ENCODE measurements at places on chromosomes 1 and 21.

GRCh38 chr21:36654324-36654723 is 44.6 kb upstream of the SIM2 start:
- DNase-seq: no peak

- DNase-seq: no peak
Measured at GRCh38 chr1:234176000-234176399, 197.3 kb upstream of the COA6 start.

DNA sequence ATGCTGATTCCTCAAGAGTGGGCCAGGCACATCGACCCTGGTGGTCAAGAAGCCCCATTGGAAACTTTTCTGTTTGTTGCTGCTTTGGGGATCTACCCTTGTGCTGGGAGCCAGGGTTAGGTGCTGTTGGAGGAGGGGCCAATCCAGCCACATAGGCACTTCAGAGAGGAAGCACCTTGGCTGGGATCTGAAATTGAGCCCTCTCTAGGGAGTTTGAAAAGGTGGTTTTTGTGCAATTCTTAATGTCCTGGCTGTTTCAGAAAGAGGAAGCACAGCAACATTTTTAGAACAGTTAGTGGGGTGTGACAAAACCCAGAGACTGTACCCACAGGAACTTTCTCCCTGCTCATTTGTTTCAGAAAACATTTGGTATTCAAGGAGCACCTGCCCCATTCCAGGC is 17.2 kb upstream of the BEND5 start:
- no peak for DNase-seq

DNA sequence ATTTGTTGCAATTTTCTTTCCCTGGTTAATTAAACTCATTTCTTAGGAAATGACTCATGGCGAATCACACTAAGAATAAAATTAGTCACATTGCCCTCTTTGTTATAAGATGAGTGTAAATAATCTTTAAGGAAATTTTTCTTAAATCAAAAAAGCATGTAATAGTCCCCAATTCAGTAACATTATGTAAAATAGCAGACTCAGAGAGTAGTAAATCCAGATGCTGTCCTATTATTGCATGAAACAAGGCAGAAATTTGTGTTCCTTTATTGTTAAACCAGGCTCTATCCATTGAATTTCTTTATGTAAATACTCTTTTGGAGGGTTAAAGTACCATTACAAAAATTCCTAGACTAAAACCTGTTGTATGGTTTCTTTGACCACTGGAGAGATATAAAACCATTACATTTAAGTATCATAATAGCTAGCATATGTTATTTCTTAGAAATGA is 154.5 kb upstream of the C1orf87 start:
- DNase-seq: no peak

DNA sequence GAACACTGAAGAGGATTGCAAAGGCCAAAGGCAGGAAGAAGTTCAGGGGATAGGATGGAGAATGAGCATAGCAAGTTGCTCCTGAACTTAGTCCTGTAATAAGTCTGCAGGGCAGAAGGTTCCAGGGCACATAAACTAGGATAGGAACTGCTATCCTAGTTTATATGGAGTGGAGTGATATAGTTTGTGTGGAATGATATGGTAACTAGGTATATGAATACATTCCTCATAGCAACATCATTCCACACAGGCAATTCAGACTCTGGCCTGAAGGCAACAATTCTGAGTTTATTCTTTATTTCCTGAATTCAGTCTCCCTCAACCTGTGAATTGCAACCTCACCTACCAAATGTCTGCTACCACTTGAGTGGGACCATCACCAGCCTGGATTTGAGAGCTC is 154.9 kb upstream of the GREM2 start:
- no peak for DNase-seq

DNA sequence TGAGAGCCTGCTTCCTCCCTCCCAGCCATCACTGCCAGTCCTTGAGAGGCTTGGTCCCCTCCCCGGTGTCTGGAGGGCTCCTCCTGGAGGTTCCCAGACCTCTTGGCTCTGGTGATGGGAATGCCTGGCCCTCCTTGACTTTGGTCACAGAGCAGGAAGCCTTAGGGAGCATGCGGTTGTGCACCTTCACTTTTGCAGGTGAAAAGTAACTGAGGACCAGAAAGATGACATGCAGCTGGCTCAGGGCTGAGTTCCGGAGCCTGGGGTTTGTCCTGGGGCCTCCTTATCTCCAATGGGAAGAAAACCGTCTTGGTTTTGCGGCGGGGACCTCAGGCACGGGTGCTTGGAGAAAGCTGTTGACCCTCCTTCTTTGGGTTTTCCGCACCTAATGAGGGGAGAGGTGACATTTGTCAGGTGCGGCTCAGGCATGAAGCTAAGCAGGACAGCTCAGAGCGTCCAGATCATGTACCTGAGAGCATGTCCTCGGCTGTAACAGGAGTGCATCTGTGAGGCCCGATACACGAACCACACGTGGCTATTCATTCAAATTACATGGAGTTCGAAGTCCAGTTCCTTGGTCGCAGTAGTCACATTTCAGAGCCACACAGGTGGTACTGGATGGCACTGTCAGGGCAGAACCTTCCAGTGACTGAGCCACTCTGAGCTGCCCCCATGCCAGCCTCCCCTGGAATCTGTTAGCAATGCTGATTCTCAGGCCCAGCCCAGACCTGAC is 608 bp upstream of the MX2 start:
- DNase-seq: no peak

GRCh38 chr1:220296981-220297380 is 24.7 kb upstream of the RAB3GAP2 start:
- DNase-seq: no peak

GRCh38 chr1:15942661-15943327 is 33.1 kb downstream of the ZBTB17 start:
- DNase-seq: no peak

GRCh38 chr1:237681210-237681609 is 209.5 kb downstream of the ZP4 start:
- no peak for DNase-seq

DNA sequence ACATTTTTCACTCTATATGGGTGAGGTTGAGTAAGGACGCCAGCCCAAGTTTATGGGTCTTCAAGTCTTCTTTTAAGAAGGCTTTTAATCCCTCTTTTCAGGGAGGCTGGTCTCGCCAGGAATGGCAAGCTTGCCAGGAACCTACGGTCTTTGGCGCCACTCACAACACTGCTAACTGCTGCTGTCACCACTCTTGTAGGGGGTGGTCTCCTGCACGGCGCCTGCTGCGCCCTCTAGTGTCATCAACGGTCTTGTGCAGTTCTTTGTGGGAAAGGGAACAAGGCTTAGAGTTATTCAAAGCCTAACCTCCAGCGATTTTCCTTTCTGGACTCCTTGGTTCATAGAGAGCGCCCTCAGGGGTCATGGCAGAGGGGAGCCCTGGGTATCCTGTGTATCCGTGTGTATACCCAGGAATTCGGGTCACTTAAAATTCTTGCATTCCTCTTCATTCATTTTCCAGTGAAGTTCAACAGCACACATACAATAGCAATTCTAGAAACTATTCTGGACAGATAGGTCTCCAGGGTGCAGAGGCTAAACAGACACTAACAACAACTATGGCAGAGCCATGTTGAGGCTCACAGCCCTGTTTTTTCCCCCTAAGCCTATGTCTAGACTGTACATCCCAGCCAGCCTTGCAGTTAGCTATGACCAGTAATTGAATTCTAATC is 392.8 kb upstream of the CAMK1G start:
- no peak for DNase-seq

DNA sequence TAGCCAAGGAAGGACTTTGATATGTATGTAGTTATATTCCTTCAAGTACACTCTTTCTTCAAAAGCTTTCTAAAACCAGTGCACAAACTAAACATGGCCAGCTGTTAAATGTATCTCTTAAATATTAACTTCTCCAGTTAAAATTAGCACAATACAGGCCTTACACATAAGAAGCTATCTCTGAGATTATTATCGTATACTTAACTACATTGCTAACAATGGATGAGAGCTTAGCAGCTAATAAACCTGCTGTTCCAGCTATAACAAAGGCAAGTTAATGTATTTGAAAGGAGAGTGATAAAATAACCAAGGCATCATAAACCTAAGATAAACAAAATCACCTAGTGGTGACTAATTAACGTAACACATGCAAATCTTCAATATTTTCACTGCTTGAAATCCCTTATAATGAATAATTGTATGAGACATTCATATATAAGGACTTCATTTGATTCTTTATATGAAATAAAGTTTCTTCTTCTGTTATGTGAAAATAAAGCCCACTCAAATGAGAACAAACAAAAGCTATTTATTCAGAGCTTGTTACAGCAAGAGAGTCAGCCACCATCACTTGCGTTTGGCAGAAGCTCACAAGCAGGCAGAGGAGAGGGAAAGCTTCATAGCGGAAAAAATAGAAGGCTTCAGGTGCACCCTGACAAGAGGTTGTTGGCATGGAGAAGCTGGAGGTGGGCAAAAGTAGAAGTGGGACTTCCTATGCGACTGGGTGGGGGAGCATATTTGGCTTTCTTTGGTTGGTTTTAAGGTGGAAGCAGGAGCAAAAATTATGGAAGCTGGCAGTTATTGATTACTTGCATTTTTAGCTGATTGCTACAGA is 274.1 kb upstream of the CHRM3 start:
- DNase-seq: no peak

- DNase-seq: no peak
Measured at GRCh38 chr1:235923466-235924021, 56.8 kb upstream of the LYST start.

- no peak for DNase-seq
Measured at GRCh38 chr1:116944613-116945012, 34.9 kb downstream of the PTGFRN start.

- DNase-seq: no peak
Measured at GRCh38 chr1:88009916-88010315, 674.2 kb upstream of the PKN2 start.

DNA sequence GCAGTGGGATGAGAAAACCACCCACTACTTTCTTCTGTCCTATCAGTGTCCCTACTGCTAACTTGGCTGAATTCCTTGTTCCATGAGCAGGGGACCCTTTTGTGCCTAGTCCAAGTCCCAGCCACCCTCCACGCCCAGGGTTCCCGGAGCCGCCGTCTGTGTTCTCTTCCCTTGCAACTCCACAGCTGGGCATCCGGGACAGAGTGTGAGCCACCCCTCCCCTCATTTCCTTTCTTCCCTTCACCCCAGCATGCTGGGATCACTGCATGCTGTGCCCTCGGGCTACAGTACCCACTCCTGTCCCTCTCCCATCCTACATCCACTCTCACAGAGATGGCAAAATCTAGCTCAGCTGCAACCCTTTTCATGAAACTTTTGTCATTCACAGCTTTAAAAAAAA is 44.5 kb downstream of the PGBD5 start:
- no peak for DNase-seq

GRCh38 chr1:218209351-218209861 is 75.7 kb upstream of the RRP15 start:
- no peak for DNase-seq

GRCh38 chr1:71087713-71088112 is 6.9 kb upstream of the ZRANB2 start:
- DNase-seq: no peak

- no peak for DNase-seq
Measured at GRCh38 chr1:17059391-17060305, 5.8 kb upstream of the SDHB start.

DNA sequence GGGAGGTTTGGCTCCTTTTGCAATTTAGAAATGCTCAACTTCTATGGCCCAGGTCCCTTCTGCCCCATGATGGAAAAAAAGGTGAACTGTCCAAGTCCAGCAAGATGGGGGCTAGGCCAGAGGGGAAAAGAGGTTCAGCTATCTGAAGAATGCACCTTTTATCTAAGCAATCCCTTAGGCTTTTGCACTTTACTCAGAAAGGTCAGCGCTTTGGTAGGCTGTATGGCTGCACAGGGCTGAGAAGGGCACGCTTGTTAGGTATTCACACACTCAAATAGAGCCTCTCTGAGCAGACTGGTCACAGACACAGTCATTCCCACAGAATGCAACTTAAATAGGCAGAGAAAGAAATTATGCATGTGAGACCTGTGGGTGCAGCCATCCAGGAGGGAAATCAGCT is 31.0 kb downstream of the KANK4 start:
- DNase-seq: no peak

- no peak for DNase-seq
Measured at GRCh38 chr1:93033029-93033428, 46.1 kb upstream of the MTF2 start.

All from stimulated activated CD4-positive, alpha-beta T cell treated with anti-CD3 and anti-CD28 coated beads, Interleukin-15, amount 100 ng/mL, for 1 hour (primary cell).